Stimulated activated CD8-positive, alpha-beta memory T cell treated with anti-CD3 and anti-CD28 coated beads, Interleukin-15, amount 100 ng/mL, for 4 hours (primary cell): ENCODE measurements at places on chromosomes 12 and 14.

DNA sequence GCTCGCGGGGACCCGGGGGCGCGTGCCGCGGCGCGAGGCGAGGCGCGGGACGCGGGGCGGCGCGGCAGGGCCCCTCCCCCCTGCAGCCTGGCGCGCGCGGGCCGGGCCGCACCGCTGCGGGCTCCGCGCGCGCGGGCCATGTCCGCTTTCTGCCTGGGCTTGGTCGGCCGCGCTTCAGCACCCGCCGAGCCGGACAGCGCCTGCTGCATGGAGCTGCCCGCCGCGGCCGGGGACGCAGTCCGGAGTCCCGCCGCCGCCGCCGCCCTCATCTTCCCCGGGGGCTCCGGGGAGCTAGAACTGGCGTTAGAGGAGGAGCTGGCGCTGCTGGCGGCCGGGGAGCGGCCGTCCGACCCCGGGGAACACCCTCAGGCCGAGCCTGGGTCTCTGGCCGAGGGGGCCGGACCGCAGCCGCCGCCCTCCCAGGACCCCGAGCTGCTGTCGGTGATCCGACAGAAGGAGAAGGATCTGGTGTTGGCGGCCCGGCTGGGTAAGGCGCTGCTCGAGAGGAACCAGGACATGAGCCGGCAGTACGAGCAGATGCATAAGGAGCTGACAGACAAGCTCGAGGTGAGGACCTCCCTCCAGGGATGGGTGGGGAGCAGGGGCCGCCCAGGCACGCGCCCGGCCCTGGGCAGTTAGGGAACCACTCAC lies 820 bp downstream of the BICDL1 start:
- DNase-seq: peak; percentile 41

- DNase-seq: no peak
Observed at GRCh38 chr14:28774764-28775735, 8.5 kb downstream of the FOXG1 start.

GRCh38 chr14:103273145-103273744 lies 60.8 kb upstream of the EIF5 start:
- DNase-seq: no peak

- DNase-seq: no peak
Observed at GRCh38 chr14:70770490-70770889, 38.8 kb downstream of the MAP3K9 start.

DNA sequence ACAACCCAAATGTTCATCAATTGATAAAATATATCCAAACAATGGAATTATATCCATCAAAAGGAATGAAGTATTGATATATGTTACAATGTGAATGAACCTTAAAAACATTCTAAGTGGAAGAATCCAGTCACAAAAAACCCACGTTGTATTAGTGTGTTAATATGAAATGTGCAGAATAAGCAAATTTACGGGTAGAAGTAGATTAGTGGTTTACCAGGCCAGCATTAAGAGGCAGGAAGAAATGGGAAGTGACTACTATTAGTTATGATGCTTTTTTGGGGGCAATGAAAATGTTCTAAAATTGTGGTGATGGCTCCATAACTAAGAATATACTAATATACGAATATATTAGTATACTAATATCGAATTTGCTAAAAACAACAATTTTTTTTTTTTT lies 1.5 kb downstream of the COX16 start:
- DNase-seq: no peak

- no peak for DNase-seq
Observed at GRCh38 chr14:103386713-103387329, 1.6 kb downstream of the MARK3 start.

DNA sequence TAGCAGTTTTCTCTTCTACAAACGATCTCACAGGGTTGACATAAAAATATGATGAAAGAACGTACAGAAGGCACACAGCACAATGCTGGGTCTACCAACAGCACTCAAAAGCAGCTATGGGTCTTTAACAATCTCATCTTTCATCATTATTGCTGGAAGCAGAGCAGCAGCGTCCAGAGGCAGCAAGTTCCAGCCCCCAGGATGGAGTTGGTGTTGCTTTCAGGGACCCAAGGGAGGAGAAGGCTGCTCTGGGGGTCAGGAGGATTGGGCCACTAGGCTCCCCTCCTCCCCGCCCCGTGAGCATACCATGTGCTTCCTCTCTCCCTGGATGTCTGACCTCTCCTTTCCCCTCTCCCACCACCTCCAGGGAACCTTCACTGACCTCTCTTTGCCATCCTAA lies 13.3 kb downstream of the KCTD10 start:
- no peak for DNase-seq

DNA sequence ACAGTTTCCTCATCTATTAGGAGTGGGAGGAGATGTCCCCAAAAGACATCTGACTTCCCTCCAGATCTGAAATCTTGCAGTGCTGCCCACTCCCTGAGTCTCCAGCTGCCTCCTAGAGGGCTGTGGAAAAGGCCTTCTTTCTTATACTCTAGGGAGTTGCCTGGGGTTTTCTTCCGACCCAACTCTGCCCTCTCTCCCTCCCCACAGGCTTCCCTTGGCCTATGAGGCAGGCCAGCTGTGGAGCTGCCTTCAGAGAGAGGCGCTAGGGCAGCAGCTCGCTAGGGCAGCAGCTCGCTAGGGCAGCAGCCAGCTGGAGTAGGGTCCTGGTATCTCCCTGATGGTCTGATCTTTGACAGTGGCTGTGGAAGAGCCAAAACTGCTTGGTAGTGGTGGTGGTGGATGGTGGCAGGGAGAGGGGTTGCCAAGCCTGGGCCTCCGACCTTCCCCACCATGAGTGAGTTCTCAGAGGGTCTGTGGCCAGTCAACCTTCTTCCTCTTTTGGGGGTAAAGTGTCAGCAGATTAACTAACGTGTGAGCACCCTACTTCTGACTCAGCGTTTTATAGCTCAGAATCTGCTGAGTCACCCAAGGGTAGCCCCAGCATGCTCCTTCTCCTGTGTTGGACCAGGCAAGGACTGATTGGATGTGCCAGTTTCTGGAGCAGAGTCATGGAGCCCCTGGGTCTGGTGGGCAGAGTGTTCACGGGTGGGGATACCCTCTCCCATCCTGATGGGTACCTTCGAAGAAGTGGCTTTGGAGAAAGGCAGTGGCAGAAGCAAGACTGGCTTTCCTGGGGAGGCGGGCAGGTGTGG lies 2.3 kb downstream of the SLC48A1 start:
- no peak for DNase-seq

DNA sequence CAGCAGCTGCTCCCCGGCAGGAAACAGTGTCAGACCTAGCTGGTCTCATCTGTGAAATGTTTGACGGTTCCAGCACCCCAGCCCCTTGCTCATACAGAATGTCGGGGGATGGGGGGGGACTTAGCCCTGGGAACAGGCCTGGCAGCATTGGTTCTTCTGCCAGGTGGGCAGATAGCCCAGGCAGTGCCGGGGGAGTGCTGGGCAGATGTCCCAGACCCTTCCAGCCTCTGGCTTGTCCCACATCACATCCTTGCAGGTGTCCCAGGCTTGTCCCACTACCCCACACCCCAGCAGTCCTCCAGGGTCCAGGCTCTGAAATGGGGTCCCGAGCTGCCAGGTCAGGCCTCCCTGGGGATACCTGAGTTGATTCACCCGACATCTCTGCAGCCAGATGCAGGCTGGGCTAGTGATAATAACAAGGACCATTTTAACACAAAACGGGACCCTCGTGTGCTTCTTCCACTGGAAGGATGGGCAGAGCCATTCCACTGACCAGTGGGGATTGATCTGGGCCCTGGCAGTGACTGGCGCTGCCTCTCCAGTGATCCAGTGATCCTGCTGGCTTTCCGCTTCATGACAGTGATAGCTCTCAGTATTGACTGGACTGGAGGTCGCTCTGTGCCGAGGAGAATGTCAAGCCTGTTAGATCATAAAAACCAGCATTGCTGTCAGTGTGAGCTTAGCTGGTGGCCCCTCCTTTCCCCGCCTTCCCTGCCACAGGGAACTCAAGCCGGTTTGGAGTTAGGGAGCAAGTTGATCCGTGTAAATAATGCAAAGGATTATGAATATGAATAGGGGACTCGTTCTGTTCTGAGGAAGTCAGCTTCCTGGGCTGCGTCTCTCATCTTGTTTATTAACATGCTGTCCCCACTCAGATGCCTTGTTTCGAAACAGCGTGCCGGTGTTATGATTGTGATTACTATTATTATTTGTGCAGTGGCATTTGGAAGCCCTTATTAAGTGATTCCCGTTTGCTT lies 180.6 kb downstream of the AACS start:
- DNase-seq: no peak
